ENCODE measurements at places on chromosomes 1 and 21.

DNA sequence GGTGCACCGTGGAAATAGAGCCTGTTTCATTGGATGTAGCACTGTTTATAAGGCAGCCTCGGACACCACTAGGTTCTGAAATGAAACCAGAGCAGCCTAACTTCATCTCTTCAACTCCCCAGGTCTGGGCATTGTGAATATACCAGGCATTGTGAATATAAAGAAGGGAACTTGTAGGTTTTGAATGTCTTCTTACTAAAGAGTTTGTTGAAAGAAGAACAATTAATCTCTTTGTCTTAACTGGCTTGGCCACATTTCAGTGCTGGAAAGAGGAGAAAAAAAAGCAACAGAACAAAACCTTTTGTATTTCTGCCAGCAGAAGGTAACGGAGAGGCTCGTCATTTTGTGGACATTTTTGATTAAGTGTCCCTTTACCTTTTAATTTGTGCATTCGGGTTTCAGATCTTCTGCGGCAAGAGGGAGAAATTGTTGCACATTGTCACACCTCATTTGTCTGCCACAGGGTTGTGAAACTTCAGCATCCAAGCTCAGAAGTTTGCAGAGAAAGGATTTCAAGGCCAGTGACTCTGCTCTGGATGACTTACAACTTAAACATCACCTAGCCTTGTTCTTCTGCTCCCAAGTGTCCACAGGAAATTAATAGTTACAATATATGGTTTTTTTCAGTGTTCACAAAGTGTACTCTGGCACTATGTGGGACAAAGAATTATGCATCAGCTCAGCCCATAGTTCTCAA is 158.3 kb downstream of the KAZN start:
- DNase-seq, result no peak

- no peak for DNase-seq
Observed at GRCh38 chr1:2276803-2277580, 48.9 kb downstream of the SKI start.

DNA sequence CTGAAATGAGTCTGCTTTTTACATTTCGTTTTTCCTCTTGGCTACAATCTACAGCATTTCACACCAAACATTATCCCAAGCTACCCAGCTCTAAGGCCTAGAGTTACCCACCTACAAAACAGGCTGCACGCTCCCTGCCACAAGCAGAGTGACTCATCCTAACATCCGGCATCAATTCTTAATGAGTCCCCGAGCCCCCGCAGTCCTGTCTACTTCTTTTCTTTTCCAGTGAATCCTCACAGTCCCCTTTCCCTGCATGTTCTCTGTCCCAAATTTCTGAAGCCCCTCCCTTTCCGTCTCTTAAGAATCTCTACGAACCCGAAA is 650 bp downstream of the PCNX2 start:
- DNase-seq, result peak; percentile 24

- no peak for DNase-seq
Observed at GRCh38 chr1:217004776-217005436, 281.7 kb upstream of the ESRRG start.

DNA sequence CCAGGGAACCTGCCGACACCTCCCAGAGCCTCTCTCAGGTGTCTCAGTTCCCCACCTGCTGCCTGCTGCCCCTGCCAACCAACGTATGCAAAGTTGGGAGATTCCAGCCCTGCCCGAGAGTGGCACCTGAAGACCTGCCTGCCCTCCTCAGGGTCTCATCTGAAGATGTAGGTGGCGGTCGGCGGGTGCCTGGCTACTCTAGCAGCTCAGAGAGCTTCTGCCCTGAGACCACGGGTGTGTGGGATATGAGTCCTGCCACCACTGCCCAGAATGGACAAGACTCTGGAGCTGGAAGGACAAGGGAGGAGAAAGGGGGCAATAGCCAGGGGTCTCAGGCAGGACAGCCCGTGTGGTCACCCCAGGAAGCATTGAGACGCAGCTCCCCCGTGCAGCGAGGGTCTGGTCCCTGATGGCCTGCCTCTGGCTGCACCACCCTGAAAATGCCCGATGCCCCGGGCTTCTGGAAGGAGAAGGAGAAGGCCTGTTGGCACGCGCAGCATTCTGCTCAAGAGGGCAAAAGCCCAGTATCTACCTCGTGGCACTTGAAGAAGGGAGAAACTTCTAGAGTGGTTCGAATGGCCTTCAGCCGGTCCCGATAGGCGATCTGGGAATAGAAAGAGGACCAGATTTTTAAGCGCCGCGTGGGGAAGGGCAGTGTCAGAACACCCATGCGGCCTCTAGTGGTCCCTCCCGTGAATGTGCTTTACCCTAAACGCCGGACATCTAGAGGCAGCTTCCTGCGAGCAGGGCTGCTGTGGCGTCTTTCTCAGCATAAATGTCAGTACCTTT is 88.8 kb downstream of the STUM start:
- no peak for DNase-seq

GRCh38 chr1:110321045-110321444 is 18.1 kb upstream of the RBM15 start:
- DNase-seq, result no peak
